ENCODE measurements at places on chromosomes 4 and X.

GRCh38 chr4:72970756-72971155 lies 98.8 kb downstream of the COX18 start:
- DNase-seq, result no peak

DNA sequence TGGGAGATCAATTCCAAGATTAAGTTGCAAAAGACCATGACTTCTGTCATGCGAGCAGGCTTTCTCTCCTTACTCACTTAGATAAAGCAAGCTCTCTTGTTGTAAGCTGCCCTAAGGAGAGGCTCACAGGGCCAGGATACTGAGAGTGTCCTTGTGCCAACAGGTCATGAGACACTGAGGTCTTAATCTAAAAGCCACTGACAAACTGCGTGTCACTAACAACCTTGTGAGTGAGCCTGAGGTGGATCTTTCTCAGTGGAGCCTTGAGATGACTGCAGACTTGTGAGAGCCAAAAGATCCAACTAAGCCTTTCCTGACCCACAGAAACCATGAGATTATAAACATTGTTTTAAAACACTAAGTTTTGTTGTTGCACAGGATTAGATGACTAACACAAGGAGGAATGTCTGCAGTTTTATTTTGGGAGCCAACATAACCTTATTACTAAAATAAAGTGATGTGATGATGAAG lies 170.5 kb downstream of the SLC39A8 start:
- no peak for DNase-seq

- DNase-seq, result no peak
Observed at GRCh38 chrX:69551421-69552009, 47.4 kb downstream of the NALF2 start.

GRCh38 chr4:168881781-168882420 lies 128.2 kb downstream of the CBR4 start:
- DNase-seq, result no peak

GRCh38 chr4:38387348-38387747 lies 276.7 kb upstream of the KLF3 start:
- no peak for DNase-seq

- DNase-seq, result no peak
Observed at GRCh38 chr4:156439576-156440200, 486.0 kb upstream of the CTSO start.

DNA sequence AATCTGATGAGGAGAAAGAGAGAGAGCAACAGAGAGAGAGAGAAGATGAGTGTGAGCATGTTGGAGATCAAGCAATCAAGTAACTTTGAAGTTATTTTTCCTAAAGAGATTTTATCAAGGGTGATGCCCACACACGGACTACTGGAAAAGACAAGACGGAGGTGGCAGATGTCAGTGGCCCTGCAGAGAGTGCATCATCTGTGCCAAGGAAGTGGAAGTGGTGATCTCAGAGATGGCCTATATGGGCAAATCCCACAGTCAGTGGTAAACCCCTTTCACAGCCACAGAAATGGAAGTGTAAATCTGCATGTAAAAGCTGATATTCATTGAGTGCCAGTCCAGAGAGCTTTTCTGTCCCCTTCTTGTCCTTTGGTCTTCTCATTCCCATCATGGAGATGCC lies 577.2 kb upstream of the AADAT start:
- DNase-seq, result no peak

- DNase-seq, result no peak
Observed at GRCh38 chr4:52376132-52376704, 282.9 kb downstream of the USP46 start.

DNA sequence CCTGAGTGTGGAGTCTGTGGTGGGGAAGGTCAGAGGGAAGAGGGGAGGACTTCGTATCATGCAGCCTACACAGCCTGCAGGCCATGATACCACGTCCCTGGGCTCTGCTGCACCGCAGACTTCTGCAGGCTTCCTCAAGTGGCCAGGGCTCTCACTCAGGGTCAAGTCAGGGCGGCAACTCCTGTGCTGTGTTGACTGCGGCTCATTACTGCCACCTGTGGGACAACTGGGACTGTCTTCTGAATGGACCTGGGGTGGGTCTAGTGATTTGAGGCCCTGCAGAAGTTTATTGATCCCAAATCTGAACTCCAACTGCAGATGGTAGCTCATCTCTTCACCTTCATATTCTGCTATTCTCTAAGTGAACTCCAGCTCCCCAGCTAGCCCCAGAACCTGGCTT lies 167.1 kb downstream of the NSUN7 start:
- DNase-seq, result no peak
